ENCODE measurements at places on chromosomes 7 and 10. TPM values are rescaled to one million over a fixed set of nuclear protein-coding genes. Genes with fewer than 3 reads are reported as not detected.

GRCh38 chr10:93813507-93814465 lies 56.0 kb downstream of the LGI1 start:
- DNase-seq: no peak

GRCh38 chr10:10092581-10092980 lies 925.1 kb upstream of the CELF2 start:
- no peak for DNase-seq

DNA sequence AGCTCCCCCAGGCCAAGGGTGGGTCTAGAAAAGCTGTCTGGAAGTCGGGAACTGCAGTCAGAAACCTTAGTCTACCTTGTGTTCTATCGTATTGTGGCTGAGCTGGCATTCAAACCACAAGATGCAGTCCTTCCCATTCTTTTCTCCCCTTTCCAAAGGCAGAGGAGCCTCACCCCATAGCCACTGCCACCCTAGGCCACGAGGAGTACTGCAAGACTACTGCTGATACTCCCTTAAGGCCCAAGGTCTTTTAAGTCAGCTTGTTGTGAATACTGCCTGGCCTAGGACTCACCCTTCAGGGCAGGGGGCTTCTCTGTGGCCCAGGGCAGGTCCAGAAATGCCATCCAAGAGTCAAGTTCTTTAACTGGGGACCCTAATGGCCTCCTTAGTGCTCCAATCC lies 214.5 kb upstream of the CNTNAP2 start:
- no peak for DNase-seq

- no peak for DNase-seq
These were observed 268.4 kb downstream of the CXCL12 start for GRCh38 chr10:44116474-44116873.

GRCh38 chr10:122298598-122299301 lies 27.7 kb downstream of the BTBD16 start:
- DNase-seq: no peak

- no peak for DNase-seq
These were observed 40.6 kb upstream of the NPFFR1 start for GRCh38 chr10:70324339-70324861.

DNA sequence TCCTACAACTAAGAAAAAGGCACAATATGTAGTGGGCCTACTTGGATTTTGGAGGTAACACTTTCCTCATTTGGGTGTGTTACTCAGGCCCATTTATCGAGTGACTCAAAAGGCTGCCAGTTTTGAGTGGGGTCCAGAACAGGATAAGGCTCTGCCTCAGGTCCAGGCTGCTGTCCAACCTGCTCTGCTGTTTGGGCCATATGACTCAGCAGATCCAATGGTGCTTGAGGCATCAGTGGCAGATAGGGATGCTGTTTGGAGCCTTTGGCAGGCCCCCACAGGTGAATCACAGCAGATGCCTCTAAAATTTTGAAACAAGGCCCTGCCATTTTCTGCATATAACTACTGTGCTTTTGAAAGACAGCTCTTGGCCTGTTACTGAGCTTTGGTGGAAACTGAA lies 24.5 kb upstream of the OR13A1 start:
- DNase-seq: no peak

- DNase-seq: no peak
These were observed 102.3 kb downstream of the EPC1 start for GRCh38 chr10:32244421-32245207.

DNA sequence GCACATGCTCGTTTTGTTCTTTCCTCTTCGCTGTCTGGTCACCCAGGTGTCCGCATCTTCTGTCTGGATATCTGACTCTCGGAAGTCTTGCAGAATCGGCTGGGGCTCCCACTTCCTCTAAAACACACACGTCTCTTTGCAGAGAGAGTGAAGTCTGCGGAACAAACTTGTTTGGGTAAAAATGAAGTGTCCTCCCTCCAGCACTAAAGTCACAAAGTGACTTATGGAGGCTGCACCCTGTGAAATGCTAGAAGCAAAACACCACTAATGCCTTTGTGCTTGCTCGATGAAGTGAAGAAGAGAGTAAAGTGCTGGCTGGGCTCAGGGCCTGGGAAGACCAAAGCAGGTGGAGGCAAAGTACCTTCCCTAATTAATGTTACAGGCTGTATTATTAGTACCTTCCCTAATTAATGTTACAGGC lies 71.4 kb downstream of the FGFR2 start:
- DNase-seq: no peak

DNA sequence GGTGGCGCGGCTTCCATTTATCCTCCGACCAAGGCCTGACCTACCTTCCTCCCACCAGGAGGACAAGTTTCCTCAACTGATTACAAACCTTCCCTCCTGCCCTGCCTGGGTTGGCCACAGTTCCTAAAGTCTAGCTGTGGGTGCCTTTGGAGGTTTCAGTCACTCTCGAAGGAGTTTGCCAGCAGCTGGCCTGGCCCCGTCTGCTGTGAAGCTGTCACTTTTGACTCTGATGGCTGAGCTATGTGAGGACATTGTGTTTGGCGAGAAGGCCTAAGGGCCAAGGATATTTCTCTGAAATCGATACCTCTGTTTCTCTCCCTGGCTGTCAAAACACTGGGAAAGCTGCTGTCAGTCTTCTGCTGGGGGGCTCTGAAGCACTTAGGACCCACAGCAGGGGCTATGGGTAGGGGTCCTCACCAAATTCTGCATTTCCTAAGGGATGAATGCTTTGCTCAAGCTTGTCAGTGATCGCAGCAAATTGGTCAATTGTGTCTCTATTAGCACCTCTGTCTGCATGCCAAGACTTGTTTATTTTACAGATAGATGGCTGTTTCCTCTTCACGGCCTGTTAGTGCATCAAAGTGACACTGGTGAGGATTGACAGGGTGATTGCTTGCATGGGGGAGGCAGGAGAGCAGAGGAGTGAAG lies 31.9 kb upstream of the SAMD8 start:
- no peak for DNase-seq

GRCh38 chr7:151897161-151897731 lies 20.3 kb upstream of the PRKAG2 start:
- DNase-seq: no peak

DNA sequence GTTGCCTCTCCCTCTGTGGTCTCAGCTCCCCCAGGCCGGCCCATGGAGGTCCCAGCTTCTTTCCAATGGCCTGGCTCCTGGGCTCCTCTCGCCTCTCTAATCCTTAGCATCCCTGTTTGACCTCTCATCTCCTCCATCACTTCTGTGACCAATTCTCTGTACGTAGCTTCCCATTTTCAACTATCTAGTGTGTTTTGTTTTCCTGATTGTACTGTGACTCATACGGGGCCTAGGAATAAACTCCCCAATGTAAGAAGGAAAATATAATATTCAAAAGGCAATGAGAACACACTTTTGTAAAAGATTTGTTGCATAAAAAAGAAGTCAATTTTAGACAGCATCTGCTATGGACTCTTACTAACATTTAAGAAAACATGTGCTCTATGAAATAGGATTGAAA lies 90.3 kb downstream of the MKX start:
- no peak for DNase-seq

DNA sequence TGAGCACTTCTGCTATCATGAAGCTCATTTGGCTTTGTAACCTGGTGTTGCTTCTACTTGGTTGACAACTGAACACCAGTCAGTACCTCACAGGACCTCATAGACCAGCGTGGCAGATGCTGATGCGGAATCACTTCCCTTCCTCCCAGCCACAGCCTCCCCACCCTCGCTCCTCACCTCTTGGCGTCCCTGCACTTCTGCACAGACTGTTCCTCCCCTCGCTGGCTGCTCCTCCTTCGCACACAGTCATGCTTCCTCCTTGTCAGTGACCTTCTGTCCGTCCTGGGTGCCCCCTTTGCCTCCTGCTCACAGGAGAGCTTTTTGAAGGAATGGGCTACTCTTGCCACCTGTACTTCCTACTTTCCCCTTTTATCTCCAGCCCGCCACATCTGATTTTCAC lies 61.4 kb upstream of the CTBP2 start:
- no peak for DNase-seq

DNA sequence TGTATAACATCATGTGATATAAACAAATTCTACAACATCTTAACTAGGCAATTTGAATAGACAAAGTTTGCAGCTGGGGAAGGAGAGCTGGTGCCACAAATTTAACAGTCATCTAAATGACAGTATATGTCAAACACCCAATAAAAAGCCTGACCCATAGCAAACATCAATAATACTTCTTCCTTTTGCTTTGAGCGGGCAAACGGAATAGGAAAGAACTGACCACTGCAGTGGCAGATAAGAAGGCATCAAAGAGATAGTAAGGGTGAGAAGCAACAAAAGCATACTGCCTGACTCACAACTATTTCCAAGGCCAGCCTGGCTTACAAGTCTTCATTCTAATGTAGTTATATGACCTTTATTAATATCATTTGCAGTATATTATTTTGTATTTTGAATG lies 99.9 kb downstream of the LRRN3 start:
- DNase-seq: no peak

- no peak for DNase-seq
These were observed 33.7 kb downstream of the SCRN1 start for GRCh38 chr7:29955799-29956486.

DNA sequence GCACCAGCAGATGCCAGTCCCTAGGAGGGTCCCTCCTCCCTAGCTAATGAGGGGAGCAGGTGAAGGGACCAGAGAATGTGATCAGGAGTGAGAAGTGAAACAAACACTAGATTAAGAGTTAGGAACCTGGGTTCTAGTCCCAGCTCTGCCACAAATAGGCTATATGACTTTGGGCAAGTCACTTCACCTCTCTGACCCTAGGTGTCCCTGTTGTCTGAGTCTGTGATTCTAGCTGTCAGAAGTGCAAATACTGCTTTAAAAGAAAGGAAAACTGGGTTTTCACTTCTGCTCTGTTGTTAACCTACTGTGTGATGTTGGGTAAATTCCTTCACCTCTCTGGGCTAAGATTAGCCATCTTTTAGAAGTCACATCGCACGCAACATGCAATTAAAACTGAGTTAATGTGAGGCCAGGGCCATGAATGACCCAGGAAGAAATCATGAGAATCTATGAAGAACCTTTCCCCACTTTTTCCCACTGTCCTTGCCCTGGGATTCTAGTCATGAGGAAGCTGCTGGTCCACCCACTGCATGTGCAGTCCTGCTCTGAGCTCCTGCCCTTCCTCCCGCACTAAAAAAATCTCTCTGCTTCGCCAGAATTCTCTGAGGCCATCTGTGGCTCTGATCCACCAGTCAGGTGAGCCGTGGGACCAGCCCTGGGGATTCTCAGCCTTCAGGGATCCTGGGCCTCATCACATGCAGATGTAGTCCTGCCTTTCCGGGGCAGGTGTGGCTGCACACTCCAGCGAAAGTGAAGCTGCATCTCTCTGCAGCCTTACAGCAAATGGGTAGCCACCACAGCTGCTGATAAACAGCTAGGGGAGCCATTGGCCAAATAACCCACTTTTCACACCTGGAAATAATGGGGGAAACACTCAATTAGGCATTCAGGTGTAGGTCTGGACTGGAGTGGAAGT lies 181.7 kb downstream of the PLXNA4 start:
- no peak for DNase-seq

DNA sequence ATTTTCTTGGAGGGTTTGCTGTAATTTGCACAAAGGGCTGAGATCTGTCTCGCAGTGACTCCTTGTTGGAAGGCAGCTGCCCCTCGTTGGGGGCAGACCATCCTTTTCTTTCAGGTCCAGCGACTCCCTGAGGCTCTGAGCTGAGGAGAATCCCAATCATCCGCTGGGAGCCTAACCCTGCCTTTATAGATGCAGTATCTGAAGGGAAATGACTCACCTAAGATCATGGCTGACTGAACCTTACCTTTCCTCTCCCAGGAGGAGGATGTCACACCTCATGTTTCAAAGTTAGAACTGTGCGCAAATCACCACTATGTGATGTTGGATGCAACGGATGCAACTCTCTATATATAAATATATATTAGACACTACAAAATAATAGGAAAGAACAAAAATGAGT lies 36.4 kb upstream of the MXI1 start:
- no peak for DNase-seq

DNA sequence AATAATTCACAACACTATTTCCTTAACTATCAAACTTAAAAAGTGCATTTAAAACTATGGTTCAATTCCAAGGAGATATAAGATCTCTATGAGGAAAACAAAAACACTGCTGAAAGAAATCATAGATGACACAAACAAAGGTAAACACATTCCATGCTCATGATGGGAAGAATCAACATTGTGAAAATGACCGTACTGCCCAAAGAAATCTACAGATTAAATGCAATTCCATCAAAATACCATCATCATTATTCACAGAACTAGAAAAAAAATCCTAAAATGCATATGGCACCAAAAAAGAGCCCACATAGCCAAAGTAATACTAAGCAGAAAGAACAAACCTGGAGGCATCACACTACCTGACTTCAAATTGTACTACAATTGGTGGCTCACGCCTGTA lies 159.9 kb upstream of the EEPD1 start:
- DNase-seq: no peak

DNA sequence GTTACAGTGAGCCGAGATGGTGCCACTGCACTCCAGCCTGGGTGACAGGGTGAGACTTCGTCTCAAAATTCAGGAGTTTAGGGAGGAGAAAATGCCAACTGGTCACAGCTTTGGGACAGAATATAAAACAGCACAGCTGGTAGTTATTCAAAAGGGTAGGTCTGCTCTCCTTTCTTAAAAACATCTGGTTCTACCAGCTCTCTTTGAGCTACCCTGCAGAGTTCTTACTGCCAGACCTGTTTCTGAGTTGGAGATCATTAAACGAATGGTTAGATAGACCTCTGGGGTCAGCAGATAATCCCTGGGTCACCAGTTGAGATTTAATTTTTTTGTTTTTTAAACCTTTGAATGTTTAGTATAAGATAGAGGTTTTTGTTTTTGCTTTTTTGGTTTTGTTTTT lies 52.6 kb downstream of the MCU start:
- no peak for DNase-seq

- no peak for DNase-seq
These were observed 12.6 kb downstream of the CYP26A1 start for GRCh38 chr10:93086289-93086688.

DNA sequence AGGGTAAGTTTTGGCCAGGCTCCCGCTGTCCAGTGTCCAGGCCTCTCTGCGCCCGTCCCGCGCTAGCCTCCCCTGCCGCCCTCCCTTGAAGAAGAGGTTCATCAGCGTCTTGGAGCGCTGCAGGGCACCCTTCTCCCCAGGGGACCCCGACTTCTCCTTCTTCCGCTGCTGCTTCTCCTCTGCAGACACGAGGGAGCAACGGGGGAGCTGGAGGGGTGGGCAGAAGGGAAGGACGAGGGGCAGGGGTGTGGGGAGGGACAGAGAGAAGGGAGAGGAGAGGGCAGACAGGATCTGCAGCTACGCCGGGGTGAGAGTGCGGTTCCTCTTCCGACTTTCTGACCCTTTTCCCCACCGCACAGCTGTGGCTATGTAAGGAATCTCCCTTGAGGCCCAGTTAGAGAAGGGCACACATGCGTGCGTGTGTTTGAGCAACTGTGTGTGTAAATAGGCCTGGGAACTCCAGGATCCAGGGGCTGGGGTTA lies 12.8 kb downstream of the PDZD7 start:
- no peak for DNase-seq

GRCh38 chr10:70963271-70963670 lies 74.9 kb upstream of the PCBD1 start:
- no peak for DNase-seq

SEMA3C gene
- 108 TPM for total RNA-seq

IDI2 gene
- total RNA-seq: not detected

EGFR gene
- total RNA-seq: 65.0 TPM

FRAT1 gene
- 3.6 TPM for total RNA-seq

GNGT1 gene
- total RNA-seq: not detected

BLOC1S2 gene
- 26.5 TPM for total RNA-seq

AKR1C8 gene
- total RNA-seq: 0.73 TPM

SPDYE11 gene
- total RNA-seq: not detected

TRIM74 gene
- total RNA-seq: 0.98 TPM
